ENCODE measurements at places on chromosomes 1 and 21. TPM values are rescaled to one million over a fixed set of nuclear protein-coding genes. Genes with fewer than 3 reads are reported as not detected.

Gene TBX19
- 0.59 TPM for total RNA-seq

Gene RGS8
- not detected for total RNA-seq

Gene SLC35F3
- total RNA-seq = not detected

Gene FAM78B
- total RNA-seq = 0.98 TPM

Gene RGS4
- 25.8 TPM for total RNA-seq

Gene CD1D
- total RNA-seq = 0.39 TPM

Gene TIPRL
- 31.3 TPM for total RNA-seq

Gene KCNJ10
- total RNA-seq = not detected

Gene DPT
- total RNA-seq = not detected

Gene NEXN
- total RNA-seq = 7.6 TPM

Gene KRTAP12-2
- not detected for total RNA-seq

Gene NMNAT2
- total RNA-seq = 4.4 TPM

Gene UBL4B
- not detected for total RNA-seq

Gene MAB21L3
- total RNA-seq = under 0.01 TPM

Gene CBS
- total RNA-seq = 27.9 TPM

Gene AGT
- 0.73 TPM for total RNA-seq

Gene SPRR2E
- total RNA-seq = not detected

Gene RNF207
- 2.6 TPM for total RNA-seq

Gene DMRTA2
- total RNA-seq = not detected

Gene TFF2
- total RNA-seq = not detected

Gene ATP1A4
- not detected for total RNA-seq

Gene ADAMTS5
- 27.6 TPM for total RNA-seq

Gene MYCL
- total RNA-seq = 0.37 TPM

Gene MRAP
- not detected for total RNA-seq

Gene RSBN1
- 12.9 TPM for total RNA-seq

Gene ST6GALNAC3
- total RNA-seq = 0.39 TPM

Gene ANXA9
- 0.37 TPM for total RNA-seq

Gene CHIA
- not detected for total RNA-seq

Gene RPTN
- not detected for total RNA-seq

Gene PRRX1
- 523 TPM for total RNA-seq

Gene NUF2
- 11.4 TPM for total RNA-seq

Gene IFNGR2
- total RNA-seq = 54.4 TPM

Gene LCE1F
- not detected for total RNA-seq

Gene SPRR1A
- not detected for total RNA-seq

Gene HMGCS2
- total RNA-seq = not detected

Gene HAO2
- total RNA-seq = not detected

Gene S100A14
- 0.39 TPM for total RNA-seq

Gene RAP1GAP
- not detected for total RNA-seq

Gene PROX1
- total RNA-seq = 0.37 TPM

Gene BMP8B
- not detected for total RNA-seq

Gene TNFSF18
- not detected for total RNA-seq

Gene KCNE2
- not detected for total RNA-seq

Data from subcutaneous preadipocyte (primary cell).